Naive thymus-derived CD4-positive, alpha-beta T cell (primary cell): ENCODE measurements at places on chromosomes 7 and 10.

GRCh38 chr7:33959676-33960075, 54.3 kb downstream of the BMPER start:
- H3K27me3 ChIP-seq = no peaks in the 10 kb centered on the region
- no peak overlapping the region for H3K27ac ChIP-seq

DNA sequence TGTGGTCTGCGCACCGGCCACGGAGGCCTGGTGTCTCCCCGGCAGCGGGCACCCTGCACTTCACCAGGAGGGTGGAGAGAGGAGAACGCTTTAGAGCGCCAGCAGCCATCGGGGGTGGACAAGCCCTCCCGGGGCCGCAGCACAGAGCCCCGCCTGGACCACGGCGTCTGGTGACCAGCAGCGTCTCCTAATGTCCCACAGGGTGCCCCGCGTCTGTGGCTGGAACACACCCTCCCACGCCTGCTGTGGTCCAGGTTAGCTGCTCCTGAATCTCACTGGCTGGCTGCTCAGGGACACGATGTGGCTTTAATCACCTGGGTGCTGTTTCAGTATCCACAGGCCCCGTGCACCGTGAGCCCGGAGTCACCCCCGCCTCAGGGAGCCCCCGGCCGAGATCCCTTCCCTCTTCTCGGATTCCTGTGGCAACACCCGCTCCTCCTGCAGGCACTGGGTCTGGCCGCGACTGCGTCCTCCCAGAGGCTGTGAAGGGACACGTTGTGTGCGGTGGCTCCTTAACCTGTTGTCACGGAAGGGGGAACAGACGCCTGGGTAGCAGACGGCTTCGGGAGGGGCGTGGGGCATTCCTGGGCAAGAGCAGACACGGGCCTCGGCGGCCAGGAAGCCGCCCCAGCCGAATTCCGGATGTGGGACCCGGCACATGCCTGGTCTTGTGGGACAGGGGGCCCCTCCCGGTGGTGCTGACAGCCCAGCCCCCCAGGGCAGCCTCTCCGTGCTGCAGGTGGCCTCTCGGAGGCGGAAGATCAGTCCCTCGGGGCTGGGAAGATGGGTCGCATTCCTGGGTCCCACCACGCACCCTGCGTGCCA, 78.9 kb downstream of the FOXL3 start:
- H3K27ac ChIP-seq = no peak overlapping the region
- H3K36me3 ChIP-seq = no peaks in the 10 kb centered on the region
- H3K27me3 ChIP-seq = no peaks in the 10 kb centered on the region

DNA sequence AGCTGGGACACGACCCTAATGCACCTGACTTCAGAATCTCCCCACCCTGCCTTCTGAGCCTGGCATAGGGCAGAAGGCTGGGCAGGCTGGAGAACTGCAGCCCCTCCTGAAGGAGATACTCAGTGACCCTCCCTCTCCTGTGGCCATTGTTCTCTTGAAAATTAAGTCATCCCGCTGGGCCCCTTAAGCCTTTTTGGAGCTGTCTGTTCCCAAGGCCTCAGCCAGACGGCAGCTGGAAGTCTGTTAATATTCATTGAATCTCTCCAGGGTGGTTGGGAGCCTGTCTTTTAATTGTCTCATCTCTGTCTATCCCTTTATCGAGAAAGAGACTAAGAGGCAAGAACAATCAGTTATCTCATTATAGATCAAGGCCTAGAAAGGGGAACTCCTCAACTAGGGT, 118.1 kb upstream of the PCBD1 start:
- H3K27me3 ChIP-seq = no peaks in the 10 kb centered on the region
- H3K4me1 ChIP-seq = no peaks in the 10 kb centered on the region
- DNase-seq = no peak
- H3K4me3 ChIP-seq = no peak overlapping the region
- H3K36me3 ChIP-seq = no peaks in the 10 kb centered on the region

DNA sequence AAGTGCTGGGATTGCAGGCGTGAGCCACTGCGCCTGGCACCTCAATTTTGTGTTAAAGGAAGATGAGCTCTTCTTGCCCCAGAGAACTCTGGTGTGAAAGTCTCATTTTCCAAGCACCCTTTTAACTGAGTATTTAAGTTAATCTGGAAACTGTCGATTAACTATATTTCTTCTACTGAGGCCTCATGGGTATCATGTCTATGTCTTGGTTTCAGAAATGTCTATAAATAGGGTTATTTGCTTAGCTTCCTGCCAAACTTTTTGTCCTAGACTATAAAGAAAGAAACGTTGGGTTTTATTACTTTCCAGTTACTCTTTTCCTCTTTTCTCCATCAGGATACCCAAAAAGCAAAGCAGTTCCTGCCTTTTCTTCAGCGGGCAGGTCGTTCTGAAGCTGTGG, 102.4 kb downstream of the LRRC4 start:
- H3K4me1 ChIP-seq = no peaks in the 10 kb centered on the region
- H3K27me3 ChIP-seq = no peaks in the 10 kb centered on the region
- no peak overlapping the region for H3K27ac ChIP-seq
- no peak overlapping the region for H3K4me3 ChIP-seq
- DNase-seq = no peak

DNA sequence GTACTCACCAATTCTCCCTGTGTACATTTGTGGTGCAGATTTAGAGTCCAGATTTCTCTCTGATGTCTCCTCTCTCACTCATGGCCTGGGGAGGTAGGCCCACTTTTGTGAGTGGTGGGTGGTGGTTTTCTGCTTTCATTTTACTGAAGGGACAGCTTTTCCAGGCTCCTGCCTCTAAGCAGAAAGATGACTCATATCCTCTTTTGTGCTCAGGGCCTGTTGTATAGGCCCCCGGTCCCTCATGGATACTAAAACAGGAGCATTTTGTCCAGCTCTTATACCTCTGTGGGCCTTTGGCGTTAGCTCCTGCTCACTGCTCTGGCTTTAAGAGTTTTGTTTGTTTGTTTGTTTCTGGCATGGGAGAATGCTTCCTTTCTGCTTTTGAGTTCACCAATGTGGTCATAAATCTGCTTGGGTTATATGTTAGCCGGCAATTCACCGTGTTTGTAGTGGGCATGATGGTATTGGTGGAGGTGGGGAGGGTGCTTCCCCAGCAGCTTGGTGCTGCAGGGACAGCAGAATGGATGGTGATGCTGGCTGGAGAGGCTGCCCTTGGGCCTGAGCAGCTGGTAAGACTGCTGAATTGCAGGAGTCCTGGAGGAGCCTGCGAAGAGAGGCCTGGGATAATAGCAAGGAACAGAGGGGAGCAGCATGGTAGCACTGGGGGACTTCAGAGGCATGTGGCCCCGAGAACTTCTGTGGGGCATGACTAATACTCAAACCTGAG, 468.7 kb downstream of the RPS24 start:
- H3K27ac ChIP-seq = no peak overlapping the region
- no peaks in the 10 kb centered on the region for H3K4me1 ChIP-seq
- H3K36me3 ChIP-seq = no peaks in the 10 kb centered on the region
- H3K4me3 ChIP-seq = no peak overlapping the region

GRCh38 chr7:113998934-113999333, 80.1 kb upstream of the PPP1R3A start:
- no peak overlapping the region for H3K4me3 ChIP-seq
- DNase-seq = no peak
- H3K27me3 ChIP-seq = no peaks in the 10 kb centered on the region
- H3K27ac ChIP-seq = no peak overlapping the region
- no peaks in the 10 kb centered on the region for H3K4me1 ChIP-seq

DNA sequence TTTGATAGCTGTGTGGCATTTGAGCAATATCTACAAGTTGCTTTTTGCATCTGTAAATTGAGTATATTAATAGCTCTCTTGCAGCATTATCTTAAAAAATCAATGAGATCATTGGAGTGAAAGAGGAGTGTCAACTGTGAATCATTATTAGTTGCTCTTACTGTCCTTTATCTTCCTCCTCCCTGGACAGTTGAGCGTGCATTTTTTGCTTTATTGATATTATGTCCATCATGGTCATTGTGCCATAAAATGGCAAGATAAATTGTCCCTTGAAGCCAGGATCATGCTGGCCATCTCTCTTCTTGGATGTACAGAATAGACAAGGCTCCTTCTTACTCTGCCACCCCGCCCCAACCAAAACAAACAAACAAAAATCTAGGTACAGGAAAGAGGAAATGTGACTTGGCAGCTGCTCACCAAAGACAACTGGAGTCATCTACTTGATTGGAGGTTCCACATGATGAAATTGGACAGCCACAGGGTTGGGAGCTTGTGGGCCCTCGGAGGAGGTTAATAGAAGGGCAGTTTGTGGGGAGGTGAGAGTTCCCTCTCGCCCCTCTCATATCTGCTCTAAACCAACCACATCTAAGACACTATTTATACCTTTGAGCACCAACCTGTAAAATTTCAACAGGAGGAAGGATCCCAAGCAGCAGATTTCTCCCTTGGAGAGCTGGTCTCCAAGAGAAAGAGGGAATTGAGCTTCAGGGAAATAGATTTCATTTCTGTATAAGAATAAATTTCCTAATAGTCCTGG, 252.7 kb downstream of the SKIDA1 start:
- H3K4me1 ChIP-seq = no peaks in the 10 kb centered on the region
- H3K4me3 ChIP-seq = no peak overlapping the region
- no peak overlapping the region for H3K27ac ChIP-seq
- no peaks in the 10 kb centered on the region for H3K27me3 ChIP-seq
- no peak for DNase-seq

GRCh38 chr10:6916601-6917000, 336.5 kb upstream of the PRKCQ start:
- H3K4me3 ChIP-seq = no peak overlapping the region
- DNase-seq = no peak
- peaks cover 7% of the 10 kb centered on the region for H3K4me1 ChIP-seq
- no peaks in the 10 kb centered on the region for H3K27me3 ChIP-seq
- H3K36me3 ChIP-seq = no peaks in the 10 kb centered on the region

DNA sequence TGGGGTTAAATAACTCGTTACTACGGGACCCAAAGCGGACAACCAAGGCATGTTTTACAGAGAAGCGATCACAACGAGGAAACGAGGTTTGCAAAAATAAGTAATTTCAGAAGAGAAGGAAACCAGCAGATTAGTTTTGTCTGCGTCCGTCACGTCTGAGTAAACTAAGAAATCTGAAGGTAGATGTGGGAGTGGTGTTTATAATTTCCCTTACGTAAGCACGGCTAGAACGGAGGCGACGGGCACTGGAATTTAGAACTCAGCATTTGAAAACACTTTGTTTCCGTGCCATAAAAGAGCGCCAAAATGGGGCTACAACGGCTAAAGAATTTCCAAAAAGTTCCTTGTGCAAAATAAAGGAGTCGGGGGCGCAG, 718 bp upstream of the UMAD1 start:
- peak overlapping the region; percentile 98 for H3K27ac ChIP-seq
- peaks cover 19% of the 10 kb centered on the region for H3K4me1 ChIP-seq

DNA sequence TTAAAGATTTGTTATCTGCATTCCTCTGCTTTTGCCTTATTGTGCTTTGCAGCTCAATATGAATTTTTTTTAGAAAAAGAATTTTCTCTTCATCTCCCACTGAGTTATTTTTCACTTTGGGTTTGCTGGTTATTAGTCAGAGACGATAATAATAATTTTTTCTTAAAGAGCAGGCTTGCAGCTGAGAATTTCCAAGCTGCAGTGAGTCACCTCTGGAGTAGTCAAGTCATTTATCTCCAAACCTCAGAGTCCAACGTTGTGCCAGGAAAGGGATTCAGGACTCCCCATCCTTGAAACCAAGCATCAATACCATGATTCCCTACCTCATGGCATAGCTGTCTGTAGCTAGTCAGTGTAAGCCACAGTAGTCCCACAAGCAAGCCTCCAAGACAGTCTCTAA, 15.2 kb upstream of the EGR2 start:
- no peaks in the 10 kb centered on the region for H3K27me3 ChIP-seq
- no peaks in the 10 kb centered on the region for H3K36me3 ChIP-seq
- no peak overlapping the region for H3K4me3 ChIP-seq

GRCh38 chr7:94431619-94432280, 37.1 kb downstream of the COL1A2 start:
- no peak for DNase-seq
- no peaks in the 10 kb centered on the region for H3K4me1 ChIP-seq
- H3K4me3 ChIP-seq = no peak overlapping the region
- H3K27me3 ChIP-seq = no peaks in the 10 kb centered on the region
- no peak overlapping the region for H3K27ac ChIP-seq

DNA sequence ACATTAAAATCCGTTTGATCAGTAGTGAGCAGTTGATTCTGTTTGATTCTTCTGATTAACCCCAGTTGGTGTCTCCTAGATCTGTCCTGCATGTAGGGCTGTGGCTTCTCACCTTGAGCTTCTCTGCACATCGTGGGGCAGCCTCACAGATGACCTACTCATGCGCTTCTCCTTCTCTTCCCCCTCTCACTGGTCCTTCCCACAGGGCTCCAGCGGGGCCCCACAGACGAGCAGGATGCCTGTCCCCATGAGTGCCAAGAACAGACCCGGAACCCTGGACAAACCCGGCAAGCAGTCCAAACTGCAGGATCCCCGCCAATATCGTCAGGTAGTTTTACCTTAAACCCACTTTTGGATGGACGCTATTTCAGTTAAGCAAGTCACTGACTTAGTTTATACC, 178.9 kb downstream of the ARHGAP21 start:
- no peaks in the 10 kb centered on the region for H3K36me3 ChIP-seq
- no peaks in the 10 kb centered on the region for H3K27me3 ChIP-seq
- DNase-seq = no peak
- H3K4me1 ChIP-seq = no peaks in the 10 kb centered on the region
- no peak overlapping the region for H3K27ac ChIP-seq
- H3K4me3 ChIP-seq = no peak overlapping the region

DNA sequence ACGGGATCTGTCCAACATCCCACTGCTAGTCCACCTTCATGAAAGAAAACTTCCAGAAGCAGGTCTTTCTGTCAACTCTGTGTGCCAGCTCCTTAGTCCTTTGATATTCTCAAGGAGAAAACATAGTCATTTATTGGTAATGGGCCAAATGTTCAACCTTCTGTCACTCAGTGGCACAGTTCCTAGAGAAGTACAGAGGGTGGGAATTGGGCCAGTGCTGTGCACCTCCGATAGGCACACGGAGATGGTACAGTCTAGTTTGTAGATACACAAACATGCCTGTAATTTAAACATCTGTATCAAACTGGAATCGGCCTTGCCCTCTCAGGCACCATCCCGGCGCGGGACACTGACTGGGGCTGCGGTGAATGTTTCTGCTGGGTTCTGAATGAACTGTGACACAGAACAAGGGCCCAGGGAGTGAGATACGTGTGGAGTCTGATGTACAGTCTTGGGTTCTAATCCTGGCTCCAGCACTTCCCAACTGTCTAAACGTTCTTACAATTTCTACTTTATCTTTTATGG, 213.9 kb upstream of the SHH start:
- H3K4me3 ChIP-seq = no peak overlapping the region
- no peaks in the 10 kb centered on the region for H3K4me1 ChIP-seq
- no peak for DNase-seq
- no peaks in the 10 kb centered on the region for H3K36me3 ChIP-seq
- no peak overlapping the region for H3K27ac ChIP-seq
- no peaks in the 10 kb centered on the region for H3K27me3 ChIP-seq

DNA sequence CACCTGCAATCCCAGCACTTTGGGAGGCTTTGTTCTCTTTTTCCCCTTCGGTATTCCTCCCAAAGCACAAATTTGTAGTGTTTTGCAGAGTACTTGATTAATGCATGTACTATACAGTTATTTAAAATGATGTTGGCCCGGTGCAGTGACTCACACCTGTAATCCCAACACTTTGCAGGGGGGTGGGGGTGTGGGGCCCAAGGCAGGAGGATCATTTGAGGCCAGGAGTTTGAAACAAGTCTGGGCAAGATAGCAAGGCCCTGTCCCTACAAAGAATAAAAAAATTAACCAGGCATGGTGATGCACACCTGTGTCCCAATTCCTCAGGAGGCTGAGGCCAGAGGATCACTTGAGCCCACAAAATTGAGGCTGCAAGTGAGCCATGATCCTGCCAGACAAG, 26.8 kb upstream of the FOXK1 start:
- no peaks in the 10 kb centered on the region for H3K4me1 ChIP-seq
- no peak for DNase-seq
- H3K27ac ChIP-seq = no peak overlapping the region
- H3K27me3 ChIP-seq = no peaks in the 10 kb centered on the region
- H3K36me3 ChIP-seq = no peaks in the 10 kb centered on the region
- no peak overlapping the region for H3K4me3 ChIP-seq
